K562 (cell line): ENCODE measurements at places on chromosomes 4 and X. TPM values are rescaled to one million over a fixed set of nuclear protein-coding genes. Genes with fewer than 3 reads are reported as not detected.

DNA sequence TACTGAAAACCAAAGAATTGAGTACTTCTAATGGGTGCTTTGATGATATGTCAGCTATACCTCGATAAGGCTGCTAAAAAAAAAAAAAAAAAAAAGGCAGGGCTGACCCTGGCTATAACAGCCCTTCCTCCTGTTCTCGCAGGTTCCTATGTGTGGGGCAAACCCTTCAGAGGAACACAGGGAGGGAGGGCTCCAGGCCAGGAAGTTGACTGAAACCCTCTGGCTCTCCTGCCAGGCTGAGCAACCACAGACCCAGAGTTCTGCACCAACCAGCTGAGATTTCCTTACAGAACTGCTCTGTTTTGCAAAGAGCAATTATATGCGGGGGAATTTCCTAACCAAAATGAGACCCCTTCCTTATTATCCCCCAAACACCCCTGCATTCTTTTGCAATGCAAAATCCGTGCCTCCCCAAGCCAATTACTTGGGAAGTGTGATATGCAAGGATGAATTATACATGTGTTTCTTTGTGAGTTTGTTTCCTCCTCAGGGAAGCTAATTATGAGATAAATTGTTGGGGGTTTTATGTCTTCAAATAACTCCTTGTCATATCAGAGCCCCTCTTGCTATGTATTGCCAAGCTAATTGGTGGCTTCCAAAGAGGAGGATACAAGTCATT, 45.6 kb downstream of the PDHA1 start:
- no peak for DNase-seq

FAM114A1 gene
- total RNA-seq: 5.1 and 6.6 TPM in 2 replicates

GRCh38 chr4:153434190-153434589, 32.0 kb upstream of the TMEM131L start:
- no peak for DNase-seq

- no peak for DNase-seq
Observed at GRCh38 chr4:184215709-184216328, 1.9 kb downstream of the ENPP6 start.

RADX gene
- 0.09 and 0.13 TPM in 2 replicates for total RNA-seq

AIFM1 gene
- total RNA-seq: 80.7 and 85.2 TPM in 2 replicates

DNA sequence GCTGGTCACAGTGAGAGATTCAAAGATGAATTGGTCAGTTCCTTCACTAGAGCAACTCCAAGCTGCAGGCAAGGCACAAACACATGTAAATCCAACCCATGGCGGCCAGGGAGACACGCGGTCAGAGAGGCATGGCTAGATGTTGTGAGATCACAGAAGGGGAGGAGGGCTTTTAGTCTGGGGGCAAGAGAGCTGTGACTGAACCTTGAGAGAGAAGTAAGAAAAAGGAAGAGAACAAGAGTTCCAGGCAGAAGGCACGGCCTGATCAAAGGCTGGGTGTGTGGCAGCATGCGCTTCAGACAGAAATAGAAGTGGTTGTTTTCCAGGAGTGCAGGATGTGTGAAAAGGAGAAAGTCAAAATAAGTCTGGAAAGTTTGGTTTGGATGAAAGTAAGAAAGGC, 15.9 kb downstream of the CCDC149 start:
- no peak for DNase-seq

XK gene
- total RNA-seq: 13.7 and 14.3 TPM in 2 replicates

ERVMER34-1 gene
- 0.44 and 0.54 TPM in 2 replicates for total RNA-seq

GABRA4 gene
- not detected in 2 replicates for total RNA-seq

NUP54 gene
- total RNA-seq: 67.7 and 70.2 TPM in 2 replicates

DIPK2B gene
- not detected in 2 replicates for total RNA-seq

DNA sequence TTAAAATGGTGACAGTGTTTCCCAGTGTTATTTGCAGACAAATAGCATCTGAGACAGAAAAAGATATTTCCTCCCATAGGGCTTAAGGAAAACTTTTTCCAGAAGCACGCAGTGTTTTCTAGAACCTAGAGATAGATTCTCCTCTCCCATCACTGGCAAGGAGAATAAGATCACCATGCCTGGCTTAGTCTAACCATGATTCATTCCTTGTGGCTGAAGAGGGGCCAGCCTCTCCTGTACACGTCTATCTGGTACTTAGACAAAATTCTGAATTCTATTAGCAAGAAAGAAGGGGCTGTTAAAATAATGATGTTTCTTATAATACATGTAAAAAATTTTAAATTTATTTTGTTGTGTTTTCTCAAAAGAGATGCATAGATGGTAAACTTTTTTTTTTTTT, 296.1 kb upstream of the LDB2 start:
- no peak for DNase-seq

DNA sequence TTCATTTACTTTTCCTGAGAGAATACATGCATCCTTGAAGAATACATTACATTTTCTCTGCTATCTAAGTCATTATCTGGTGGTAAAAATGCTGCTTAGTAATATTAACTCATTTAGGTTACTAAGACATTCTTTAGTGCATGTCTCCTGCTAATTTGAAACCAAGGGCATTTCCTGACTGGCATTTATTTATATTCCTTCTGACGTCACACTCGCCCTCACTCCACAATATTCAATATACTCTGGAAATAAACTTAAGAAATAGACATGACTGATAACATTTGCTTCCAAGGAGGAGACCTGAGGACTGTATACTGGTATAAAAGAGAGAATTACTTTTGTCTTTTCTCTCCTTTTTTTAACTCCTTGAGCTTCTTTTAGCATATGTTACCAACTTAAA, 619.5 kb upstream of the SMIM31 start:
- DNase-seq: no peak

TMEM156 gene
- total RNA-seq: 3.7 and 4.4 TPM in 2 replicates

TRIM61 gene
- 0.42 and 0.87 TPM in 2 replicates for total RNA-seq

DNA sequence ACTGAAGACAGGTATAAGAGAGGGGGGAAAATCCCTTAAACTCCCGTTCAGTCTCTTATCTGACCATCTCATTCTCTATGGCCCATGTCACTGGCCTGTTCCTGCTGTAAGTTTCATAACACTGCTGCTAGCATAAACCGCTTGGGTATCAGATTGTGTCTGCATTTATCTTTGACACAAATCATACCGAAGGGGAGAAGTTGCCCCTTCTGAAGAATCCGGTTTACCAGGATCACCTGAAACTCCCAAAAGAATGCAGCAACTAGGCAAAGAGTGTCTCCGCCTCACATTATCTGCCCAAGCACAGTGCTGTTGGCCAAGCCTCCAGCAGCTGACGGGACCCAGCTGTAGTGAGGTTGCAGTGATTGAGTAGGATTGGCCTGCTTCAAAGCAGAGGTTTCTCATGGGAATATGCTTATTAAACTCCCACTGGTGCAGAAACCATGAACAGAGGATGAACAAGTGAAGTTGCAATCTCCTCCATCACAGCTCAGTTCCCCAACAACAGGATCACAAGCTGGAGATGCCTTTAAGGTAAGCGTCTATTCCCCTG, 71.3 kb upstream of the PUDP start:
- DNase-seq: no peak

GRCh38 chr4:15756361-15756861, 21.7 kb upstream of the CD38 start:
- DNase-seq: peak; percentile 10

DNA sequence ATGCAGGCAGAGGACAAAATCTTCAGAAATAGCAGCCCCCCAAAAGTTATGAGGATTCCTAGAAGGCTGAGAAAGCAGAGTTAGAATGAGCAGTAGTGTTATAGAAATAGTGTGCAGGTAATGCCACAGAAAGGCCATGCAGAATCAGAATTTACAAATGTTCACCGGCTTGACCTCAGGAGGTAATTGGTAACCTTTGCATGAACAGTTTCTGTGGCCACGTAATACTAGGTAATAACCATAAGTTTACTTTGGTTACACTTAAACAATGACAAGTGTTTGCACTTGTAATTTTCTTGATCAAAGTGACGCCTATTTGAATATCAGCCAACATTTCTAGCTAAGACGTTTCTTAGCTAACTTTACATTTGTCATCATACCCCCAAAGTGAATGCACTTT, 393.6 kb downstream of the GPAT3 start:
- no peak for DNase-seq

PHKA2 gene
- total RNA-seq: 24.7 and 27.9 TPM in 2 replicates

DNA sequence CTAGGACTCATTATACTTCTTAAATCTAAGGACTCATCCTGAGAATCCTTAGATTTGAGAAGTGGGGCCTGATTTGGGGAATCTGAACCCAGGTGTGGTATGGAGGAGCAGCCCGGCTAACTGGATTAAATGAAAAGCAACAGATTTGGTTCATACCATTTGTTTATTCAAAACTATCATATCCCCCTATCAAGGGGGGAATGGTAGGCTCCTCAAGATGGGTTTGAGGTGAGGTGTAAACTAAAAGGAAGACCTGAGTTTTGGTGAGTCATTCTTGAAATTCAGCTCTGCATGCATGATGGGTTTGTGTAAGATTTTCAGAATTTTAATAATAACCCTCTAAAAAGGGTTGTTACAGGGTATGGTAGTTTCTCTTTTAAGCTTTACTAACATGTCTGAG, 53.4 kb downstream of the CASP6 start:
- no peak for DNase-seq

MID2 gene
- 0.07 TPM in 1 of 2 replicates, not detected in the other for total RNA-seq

CENPE gene
- 36.7 and 38.8 TPM in 2 replicates for total RNA-seq

GRCh38 chrX:40871385-40872082, 136.2 kb upstream of the MED14 start:
- DNase-seq: no peak

DNA sequence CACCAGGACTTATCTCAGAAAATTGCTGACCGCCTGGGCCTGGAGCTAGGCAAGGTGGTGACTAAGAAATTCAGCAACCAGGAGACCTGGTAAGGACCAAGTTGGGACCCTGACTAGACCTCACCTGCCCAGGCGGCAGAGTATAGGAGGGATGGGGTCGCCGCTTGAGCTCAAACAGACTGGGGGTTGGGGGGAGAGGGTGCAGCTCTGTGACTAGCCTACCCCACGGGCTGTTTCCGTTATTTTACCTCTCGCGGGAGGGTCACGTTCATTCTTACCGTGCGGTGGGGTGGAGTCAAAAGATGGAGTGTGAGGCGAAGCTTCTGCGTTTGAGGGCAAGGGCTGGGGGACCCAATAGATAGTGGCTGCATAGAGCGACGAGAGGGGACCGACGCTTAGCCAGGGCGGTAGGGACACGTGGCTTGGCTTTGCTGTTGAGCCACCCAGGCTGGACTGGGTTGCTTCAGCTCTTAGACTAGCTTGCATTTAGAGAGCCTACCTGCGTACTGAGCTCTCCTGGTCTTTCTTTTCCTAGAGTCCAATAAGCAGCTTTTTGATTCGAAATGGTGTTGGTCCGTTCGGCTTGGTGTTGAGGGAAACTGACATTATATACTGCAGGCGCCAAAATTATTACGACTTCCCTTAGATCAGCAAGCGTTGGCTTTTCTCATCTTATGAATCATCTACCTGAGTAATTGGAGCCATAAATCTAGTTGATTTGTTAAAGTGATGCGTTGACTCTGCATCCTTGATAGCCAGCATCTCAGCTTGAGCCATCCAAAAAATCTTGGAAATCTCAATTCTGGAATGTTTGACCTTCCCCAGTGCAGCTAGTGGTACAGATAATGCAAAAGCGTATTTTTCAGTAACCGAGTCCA, 591 bp downstream of the PRPS1 start:
- peak; percentile 50 for DNase-seq

SYTL4 gene
- total RNA-seq: 0.87 and 1.9 TPM in 2 replicates

GRCh38 chrX:96776966-96777365, 92.3 kb downstream of the DIAPH2 start:
- DNase-seq: no peak

TGIF2LX gene
- total RNA-seq: not detected in 2 replicates

- DNase-seq: no peak
Observed at GRCh38 chr4:3487861-3488260, 24.8 kb downstream of the DOK7 start.

GRCh38 chr4:187212446-187213080, 488.9 kb upstream of the FAT1 start:
- no peak for DNase-seq

DNA sequence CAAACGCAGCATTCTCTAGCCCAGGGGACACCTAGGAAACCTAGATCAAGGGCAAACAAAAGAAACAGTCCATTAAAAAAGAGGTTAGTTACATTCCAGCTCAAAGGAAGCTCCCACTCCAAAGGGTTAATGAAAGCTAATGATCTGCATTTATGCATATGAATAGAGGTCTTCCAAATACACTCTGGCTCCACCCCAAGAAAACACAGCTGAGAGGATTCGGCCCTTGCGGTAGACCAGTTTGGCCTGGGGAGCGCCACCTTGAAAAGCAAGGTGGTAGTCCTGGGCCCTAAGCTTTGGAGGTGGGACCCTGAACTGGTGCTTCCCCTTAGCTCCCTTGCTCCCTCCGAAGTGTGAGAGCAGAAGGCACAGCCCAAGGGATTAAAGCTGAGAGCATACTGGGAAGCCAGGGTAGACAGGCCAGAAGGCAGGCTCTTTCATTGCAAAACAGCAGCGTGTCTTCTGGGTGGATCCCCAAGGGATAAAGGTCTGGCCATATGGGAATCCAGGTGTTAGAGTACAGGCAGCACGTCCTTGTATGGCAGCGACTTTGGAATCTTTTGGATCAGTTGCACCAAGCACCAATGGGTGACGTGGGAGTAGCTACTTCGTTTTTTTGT, 3.7 kb downstream of the GABRQ start:
- DNase-seq: no peak

- no peak for DNase-seq
Observed at GRCh38 chr4:32258986-32259385, 1538.8 kb downstream of the PCDH7 start.
